ENCODE measurements at places on chromosomes 2 and 18. TPM values are rescaled to one million over a fixed set of nuclear protein-coding genes. Genes with fewer than 3 reads are reported as not detected.

The KCNIP3 gene
- 2.6 TPM for total RNA-seq

GRCh38 chr2:10002109-10002508 lies 41.2 kb upstream of the KLF11 start:
- H3K4me3 ChIP-seq, result no peak overlapping the region
- no peak overlapping the region for H3K27ac ChIP-seq
- H3K27me3 ChIP-seq, result no peaks in the 10 kb centered on the region
- no peak for DNase-seq

DNA sequence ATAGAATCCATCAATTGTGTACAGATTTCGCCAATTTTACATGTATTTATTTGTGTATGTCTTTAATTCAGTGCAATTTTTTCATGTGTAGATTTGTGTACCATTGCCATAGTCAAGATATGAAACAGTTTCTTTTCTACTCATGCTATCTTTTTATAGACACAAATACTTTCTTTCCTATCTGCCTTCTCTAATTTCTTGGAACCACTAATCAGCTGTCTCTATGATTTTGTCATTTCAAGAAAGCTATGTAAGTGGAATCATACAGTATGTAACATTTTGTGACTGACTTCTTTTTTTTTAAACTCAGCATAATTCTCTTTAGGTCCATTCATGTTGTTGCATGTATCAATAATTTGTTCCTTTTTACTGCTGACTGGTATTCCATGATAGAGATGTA lies 33.3 kb downstream of the KIAA1328 start:
- no peak for DNase-seq
- no peaks in the 10 kb centered on the region for H3K4me1 ChIP-seq
- H3K27me3 ChIP-seq, result no peaks in the 10 kb centered on the region
- no peaks in the 10 kb centered on the region for H3K36me3 ChIP-seq
- no peak overlapping the region for H3K27ac ChIP-seq

GRCh38 chr18:21117409-21118131 lies 6.0 kb upstream of the ROCK1 start:
- DNase-seq, result no peak
- no peaks in the 10 kb centered on the region for H3K36me3 ChIP-seq
- H3K4me1 ChIP-seq, result peaks cover 19% of the 10 kb centered on the region
- H3K27ac ChIP-seq, result peak overlapping the region; percentile 64

The MC4R gene
- total RNA-seq, result 0.35 TPM

- H3K27me3 ChIP-seq, result no peaks in the 10 kb centered on the region
- H3K4me3 ChIP-seq, result peak overlapping the region; percentile 80
- H3K27ac ChIP-seq, result no peak overlapping the region
- H3K4me1 ChIP-seq, result peaks cover 70% of the 10 kb centered on the region
Observed at GRCh38 chr2:28754321-28754720, 2.7 kb downstream of the PPP1CB start.
